ENCODE measurements at places on chromosomes 3 and 15.

DNA sequence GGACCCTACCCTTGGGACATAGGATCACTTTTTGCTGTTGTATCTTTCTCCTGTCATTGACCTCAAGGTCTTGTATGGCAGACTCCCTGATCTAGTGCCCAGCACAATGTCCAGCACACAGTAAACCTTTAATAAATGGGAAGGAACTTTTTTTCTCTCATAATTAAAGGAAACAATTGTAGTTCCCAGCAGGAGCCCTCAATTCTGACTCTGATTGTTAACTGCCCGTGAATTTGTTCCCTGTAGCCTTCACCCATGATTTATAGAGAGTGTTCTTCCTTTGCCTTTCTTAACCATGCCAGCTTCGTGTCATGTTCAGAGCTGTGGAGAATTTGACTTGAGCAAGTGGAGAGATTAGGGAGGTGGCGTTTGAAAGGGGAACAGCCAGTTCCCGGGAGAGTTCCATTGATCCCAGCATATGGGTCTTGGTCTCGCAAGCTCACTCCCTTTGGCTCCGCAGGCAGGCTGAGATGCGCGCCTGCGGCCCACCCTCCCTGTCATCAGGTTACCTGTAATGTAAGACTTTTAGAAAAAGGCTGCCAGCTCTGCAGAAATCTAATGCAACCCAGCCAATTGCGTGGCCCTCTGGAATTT is 182.6 kb downstream of the TP63 start:
- DNase-seq = no peak

DNA sequence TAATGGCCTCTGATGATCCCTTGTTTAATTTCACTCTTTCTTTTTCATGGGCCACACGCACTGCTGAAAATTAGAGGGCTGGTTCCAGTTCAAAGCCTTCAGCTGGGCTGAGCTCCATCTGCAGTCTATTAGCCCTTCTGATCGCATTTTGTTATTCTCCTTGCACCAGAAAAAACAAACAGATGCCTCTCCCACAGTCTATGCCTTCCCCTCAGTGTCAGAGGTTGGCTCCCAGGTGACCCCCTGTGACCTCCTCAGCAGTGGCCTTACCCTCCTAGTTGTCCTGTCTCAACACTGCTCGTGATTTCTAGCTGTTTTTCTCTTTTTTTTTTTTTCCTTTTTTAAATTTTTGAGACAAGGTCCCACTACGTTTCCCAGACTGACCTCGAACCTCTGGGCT is 77.1 kb upstream of the PRTG start:
- DNase-seq = no peak

DNA sequence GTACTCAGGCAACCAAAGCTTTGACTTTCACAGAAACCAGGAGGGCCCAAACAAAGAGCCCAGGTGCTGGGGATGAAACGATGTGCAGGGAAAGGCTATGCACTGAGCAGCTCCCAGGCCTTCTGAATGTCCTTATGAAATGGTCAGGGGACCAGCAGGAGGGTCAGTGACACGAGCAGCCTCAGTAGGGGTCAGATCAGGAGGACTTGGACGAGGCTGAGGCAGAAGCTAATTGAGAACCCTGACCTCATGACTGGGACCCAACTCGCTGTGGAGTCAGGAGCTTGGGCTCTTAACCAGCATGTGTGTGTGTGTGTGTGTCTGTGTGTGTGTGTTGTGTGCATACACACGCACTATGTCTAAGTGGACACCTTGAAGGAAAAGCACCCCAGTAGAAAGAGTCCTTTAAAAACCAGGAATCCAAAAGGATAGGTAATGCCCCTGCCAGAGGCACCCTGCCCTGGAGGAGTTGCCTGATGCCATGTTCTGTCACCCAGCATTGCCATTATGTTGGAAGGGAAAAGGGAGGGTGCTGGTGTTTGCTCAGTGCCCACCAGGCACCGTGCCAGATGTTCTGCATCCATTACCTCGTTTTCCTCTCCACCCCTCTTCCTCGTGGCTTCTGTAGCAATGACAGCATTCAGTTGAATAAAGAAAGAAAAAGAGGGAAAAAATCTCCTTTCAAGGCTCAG is 50.9 kb downstream of the CORO2B start:
- no peak for DNase-seq

GRCh38 chr15:76358453-76358852 is 21.9 kb downstream of the ISL2 start:
- DNase-seq = no peak

DNA sequence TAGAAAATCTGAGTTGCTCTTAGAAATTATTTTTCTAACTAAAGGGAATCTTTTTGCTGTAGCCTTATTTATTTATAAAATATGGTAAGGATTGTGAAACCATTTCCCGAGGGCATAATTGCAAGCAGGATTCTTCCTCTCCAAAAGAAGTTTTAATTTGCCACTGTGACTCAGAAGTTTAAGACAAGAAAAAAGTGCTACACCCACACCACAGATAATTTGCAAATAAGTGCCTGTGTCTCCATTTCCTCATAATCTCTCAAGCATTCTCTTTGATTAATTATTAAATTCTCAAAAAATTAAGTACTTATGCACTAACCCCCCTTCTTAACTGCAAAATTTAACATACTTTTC is 43.6 kb downstream of the RASA2 start:
- no peak for DNase-seq

DNA sequence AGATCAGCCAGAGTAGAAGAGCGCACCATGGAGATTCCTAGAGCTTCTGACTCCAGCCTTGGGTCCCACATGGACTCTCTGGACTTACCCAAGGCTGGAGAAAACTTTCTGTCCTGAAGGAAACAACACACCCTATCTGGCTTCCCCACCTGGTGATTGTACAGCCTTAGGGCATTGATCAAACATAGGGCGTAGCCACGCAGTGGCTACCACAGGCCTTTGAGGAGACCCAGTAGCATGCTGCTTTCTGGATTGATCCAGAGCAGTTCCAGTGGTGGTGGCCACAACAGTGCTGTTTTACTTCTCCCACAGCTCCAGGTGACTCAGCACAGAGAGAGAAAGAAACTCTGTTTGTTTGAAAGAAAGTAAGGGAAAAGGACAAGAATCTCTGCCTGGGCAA is 23.5 kb downstream of the PYDC2 start:
- DNase-seq = no peak

Data from stimulated activated CD4-positive, alpha-beta T cell treated with anti-CD3 and anti-CD28 coated beads, TNF-alpha, amount 100 ng/mL, for 48 hours (primary cell).